LNCaP clone FGC (cell line): ENCODE measurements at places on chromosomes 13 and 19.

DNA sequence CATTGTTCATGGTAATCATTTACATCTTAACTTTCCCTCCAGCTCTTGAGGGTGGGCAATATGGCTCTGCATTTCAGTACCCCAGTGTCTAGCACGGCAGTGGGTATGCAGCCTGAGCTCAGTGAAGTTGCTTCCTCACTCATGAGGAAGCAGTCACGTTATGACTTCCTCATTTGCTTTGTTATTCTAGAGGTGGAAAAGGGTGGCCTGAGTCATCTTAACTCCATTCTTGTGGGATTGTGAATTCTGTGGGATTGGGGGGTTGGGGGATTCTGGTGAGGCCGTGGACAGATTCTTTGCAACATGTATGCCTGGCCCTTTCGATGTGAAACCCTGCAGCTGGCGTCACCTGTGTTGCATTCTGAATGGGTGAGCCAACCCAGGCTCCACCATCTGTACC lies 406.7 kb upstream of the ZNF507 start:
- DNase-seq: no peak

GRCh38 chr19:49338691-49339300 lies 3.6 kb downstream of the CD37 start:
- DNase-seq: no peak

DNA sequence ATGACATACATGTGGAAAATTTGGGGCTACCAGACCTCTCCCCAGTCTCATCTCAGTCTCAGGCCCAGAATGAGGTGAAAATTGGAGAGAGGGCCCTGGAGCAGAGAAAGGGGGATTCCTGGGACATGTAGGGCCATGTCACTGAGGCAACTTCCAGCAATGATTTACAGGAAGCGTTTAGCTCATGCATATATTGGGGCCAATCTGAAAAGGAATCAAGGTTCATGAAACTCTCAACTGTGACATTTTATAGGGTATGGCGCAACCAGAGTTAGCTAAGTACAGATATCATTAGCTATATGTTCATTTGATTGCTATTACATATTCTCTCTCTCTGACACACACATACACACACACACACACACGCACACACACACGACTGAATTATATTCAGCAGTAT lies 86.3 kb downstream of the RNASEH2B start:
- DNase-seq: no peak

DNA sequence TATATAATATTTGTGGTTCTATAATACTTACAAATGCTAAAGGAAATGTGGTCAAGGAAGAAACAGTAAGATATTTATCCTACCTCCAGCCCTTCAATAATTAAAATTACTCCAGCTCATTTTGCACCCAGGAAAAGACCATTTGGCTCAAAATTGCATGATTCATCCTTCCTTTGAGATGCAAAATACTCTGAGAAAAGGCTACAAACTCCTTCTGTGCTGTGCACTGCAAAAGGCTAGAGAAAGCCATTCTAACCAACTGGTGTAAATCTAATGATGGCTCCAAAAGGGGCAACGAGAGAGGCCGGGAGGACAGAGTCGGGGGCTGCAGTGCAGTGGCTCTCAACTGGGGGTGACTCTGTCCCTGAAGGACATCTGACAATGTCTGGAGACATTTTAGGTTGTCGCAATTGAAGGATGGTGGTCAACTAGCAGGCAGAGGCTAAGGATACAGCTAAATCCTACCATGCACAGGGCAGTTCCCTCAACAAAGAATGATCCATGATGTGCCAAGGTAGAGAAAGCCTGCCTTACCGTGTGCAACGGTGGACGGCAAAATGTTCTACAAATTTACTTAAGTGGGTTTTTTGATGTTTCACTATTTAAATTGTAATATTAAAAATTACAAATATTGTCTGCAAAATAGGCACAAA lies 32.6 kb downstream of the SLC7A1 start:
- no peak for DNase-seq

DNA sequence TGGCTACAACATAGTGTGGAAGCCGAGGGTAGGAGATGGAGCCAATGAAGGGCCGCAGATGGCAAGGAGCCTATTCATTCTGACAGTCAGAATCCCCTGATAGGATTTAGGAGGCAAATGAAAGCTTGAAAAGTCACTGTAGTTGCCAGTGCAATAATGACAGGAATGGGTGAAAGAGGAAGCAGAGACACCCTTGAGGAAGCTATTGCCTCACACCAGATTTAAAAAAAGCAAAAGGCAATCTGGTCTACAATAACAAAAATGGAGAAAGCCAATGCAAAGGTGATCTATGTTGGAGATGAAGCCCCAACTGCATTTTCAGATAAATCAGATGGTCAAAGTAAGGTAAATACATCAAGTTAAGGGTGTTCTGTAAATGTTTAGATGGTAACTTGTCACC lies 158.5 kb downstream of the TUBA3C start:
- DNase-seq: no peak

DNA sequence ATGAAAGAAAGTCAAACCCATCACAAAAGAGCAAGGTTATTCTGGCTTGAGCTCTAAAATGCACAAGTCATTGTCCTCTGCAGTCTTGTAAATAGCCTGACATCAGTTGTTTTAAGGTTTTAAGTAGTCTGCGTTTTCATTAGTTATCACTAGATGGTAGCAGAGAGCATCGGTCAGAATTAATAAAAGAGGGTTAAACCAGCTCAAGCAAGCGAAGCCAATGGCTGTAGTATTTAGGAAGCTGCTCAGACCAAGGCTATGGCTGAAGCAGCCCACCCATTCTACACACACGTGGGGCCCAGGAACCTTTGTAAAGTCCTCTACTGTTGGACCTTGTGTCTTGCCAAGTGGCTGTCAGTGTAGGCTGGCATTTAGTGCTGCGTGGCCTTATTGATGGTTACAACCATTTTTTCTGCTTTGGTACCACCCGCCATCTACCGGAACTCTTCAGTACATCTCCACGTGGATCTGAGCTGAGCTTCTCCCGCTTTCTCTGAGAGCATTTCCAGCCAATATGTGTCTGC lies 13.3 kb upstream of the ZNF57 start:
- peak; percentile 37 for DNase-seq

DNA sequence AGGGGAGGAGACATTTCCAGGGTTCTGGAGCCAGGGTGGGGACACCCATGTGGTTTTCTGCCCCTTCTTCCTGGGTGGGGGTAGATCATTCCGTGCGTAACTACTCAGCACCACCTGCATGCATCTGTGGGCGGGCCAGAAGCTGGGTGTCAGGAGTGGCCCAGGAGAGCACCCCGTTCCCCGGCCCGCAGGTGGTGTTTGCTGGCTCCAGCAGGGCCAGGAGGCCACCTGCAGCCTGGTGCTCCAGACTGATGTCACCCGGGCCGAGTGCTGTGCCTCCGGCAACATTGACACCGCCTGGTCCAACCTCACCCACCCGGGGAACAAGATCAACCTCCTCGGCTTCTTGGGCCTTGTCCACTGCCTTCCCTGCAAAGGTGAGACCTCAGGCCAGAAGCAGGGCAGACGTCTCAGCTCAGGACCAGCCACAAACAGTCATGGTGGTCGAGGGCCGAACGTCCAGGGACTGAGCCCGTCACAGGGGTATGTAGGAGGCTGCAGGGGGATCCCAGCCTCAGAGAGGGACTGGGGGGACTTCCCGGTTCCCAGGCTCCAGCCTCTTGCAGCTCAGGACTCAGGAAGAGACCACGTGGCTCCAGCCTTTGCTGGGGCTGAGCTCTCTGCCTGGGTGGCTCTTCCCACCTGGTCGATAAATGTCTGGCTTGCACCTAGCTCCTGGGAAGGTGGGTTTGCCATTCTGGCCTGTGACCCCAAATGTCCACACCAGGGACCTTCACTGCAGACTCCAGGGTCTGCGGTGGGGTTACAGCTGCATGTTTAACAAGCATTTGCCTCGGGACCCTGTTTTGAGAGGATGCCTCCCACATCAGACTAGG lies 1.6 kb downstream of the FSTL3 start:
- no peak for DNase-seq

DNA sequence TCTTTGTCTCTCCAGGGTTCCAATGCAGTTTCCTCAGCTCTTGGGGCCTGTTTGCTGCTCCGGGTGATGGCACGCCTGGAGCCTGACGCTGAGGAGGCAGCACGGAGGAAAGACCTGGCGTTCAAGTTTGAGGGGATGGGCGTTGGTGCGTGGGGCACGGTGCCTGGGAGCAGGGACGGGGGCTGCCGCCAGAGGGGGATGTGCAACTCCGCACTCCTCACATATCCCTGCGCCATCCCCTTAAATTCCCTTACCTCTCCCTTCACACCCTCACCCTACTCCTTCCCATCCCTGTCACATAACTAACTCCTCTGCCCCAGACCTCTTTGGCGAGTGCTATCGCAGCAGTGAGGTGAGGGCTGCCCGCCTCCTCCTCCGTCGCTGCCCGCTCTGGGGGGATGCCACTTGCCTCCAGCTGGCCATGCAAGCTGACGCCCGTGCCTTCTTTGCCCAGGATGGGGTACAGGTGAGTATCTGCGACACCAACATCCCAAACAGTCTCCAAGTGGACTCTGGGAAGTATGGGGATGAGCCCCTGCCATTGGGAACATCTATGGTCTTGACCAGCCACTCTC lies 31.1 kb downstream of the TRPM4 start:
- no peak for DNase-seq

DNA sequence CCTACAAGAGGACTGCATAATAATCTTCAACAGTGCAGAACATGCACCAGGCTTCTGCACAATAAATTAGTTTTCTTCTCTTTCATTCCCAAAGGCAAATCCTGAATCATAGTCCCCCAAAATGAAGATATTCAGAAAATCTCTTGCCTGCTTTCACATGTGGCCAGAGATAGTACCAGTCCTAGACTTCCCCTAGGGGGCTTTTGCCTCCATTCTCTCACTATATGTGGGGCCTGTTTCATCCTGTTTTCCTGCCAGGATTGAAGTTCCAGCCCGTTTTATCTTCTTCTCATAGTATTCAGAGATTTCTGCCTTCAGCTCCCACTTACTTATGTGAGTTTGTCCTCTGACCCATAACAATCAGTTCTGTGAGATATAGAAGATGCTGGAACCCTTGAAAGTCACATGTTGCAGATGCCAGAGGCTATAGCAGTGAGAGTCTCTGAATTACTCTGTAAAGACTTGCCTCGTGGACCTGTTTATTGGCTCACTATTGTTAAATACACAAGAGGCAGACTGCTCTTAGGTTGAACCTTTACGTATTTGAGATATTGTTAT lies 421.9 kb upstream of the PCDH9 start:
- no peak for DNase-seq

GRCh38 chr13:20331419-20331818 lies 99.3 kb upstream of the GJB6 start:
- no peak for DNase-seq

GRCh38 chr13:57558051-57558467 lies 73.5 kb upstream of the PCDH17 start:
- DNase-seq: peak; percentile 21

DNA sequence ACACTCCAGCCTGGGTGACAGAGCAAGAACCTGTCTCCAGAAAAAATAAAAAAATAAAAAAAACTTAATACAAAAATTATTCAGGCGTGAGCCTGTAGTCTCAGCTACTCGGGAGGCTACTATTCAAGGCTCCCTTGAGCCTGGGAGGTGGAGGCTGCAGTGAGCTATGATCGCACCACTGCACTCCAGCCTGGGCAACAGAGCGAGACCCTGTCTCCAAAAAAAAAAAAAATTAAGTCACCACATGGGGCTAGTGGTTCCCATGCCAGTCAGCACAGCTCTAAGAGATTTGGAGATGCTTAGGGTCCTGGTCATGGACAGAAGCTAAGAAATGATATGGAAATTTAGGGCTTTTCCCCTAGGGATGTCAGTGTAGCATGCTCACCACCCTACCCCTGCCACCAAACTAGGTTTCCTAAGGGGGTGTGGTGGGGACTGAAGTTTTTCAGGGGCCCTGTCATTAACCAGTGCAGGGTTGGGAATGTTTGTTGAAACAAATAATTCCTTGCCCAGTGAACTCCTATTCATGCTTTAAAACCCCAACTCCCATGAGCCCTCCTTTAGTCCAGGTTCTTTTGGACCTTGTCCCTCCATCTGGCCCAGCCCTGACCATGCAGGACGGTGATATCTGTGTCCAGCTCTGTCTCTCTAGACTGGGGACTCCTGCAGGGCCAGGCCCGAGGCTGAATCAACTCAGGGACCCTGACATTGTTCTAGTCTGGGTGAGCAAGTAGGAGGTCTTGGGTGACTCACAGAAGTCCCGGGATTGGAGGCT lies 1.8 kb downstream of the FCHO1 start:
- DNase-seq: no peak

DNA sequence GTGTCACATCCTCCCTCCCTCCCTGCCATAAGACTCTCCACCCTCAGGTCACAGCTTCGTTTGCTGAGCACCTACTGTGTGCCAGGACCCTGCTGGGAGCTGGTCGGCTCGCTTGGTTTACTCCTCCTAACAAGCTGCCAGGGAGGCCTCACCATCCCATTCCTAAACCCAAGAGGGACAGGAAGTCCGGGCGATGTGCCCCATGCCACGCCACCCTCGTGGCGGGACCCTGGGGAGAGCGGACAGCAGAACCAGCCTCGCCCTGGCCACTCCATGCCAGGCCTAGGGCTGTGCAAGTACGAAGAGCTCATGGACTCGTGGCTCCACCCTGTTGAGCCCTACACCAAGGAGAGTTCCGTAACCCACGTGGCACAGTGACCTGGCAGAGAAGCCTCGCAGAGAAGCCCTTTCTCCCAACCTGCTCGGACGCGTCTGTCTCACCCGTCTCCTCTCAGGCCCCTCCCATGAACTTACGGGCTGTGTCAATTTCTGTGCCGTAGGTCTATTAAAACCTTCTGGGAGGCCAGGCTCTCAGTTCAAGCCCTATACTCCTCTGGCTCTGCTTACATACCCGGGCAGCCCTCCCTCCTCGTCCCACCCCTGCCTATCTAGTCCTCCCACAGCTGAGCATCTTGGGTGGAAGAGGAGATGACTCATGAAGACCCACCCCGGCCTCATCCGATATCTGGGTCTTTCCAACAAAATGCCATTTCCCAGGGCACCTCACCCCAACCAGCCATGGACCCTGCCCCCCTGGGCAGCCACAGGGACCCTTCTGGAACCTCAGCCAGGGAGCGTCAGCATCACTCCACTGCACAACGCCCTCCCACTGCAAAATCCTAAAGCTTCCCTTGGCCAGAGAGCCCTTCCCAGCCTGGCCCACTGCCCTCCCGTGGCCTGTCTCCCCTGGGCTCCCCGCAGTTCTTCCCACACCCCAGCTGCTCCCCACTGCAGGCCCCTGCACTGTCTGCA lies 2.6 kb downstream of the UBXN6 start:
- DNase-seq: peak; percentile 52

DNA sequence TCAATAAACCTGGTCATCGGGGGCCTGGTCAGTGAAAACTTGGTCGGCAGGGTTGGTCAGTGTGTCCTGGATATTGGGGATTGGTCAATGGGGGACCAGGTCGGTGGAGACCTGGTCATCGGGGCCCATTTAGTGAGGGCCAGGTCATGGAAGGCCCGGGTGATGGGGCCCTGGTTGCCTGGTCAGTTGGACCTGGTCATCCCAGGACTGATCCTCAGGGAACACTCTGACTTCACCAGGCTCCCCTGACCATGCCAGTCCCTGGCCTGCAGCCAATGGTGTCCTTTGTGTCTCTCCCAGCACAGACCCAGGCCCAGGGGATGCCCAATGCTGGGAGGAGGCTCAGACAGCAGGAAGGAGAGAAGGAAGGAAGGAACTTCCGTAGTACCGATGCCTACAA lies 42.1 kb upstream of the TPM4 start:
- no peak for DNase-seq
